Stimulated activated CD8-positive, alpha-beta memory T cell treated with anti-CD3 and anti-CD28 coated beads, Interleukin-7, amount 100 ng/mL, for 1 hour (primary cell): ENCODE measurements at places on chromosomes 3 and 15.

GRCh38 chr3:107848351-107848915 lies 242.4 kb downstream of the CD47 start:
- DNase-seq = no peak

DNA sequence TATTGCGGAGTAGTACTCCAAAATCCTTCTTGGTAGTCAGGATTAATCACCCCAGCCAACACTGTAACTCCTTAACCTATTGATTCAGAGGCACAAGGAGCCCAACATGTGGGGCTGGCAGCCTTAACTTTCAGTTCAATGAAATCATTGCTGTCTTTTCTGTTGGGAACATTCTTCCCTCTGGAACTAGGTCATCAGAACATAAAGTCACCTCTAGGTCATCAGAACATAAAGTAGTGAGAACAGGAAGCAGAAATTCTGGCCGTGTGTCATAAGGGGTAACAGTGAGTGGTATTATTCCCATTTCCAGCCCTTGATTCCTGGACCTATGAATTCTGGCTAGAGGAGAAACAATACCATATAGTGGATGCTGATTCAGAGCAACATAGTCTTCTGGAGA lies 71.5 kb upstream of the TNIK start:
- DNase-seq = no peak

DNA sequence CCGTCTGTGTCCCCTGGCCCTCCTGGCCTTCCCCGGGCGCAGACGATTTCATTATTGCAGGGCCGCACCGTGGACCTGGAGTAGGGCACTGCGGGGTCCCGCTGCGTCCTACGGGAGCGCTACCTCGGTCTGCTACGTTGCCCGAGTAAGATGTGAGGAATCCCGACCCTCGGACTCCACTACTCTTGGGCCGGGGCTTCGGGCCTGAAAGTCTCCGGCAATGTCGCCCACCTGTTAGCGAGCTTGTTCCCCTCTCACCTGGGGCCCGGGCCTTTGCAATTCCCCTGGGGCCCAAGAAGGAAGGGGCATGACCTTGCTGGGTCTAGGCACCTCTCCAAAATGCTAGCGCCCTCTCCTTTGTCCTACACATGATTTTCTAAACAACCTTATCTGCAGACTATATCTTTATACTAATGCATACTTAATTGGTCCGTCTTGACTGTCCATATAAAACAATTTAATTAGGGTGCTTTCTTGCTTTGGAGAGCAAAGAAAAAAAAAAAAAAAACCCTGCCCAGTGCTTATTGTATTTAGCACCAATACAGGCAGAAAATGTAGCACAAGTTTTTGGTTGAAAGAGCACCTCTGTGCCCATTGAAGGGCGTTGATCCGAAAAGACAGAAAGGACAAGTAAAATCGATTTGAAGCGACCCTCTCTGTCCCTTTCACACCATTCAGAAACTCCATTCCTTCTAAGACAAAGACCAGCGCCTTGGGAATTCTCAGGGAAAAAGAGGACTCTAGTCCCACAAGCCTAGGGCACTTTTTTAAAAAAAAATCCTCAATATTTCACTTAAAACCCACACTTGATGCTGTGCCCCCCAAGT lies 7.0 kb upstream of the NR2F2 start:
- DNase-seq = no peak

- DNase-seq = no peak
These were observed 9.9 kb downstream of the TLE3 start for GRCh38 chr15:70087708-70088352.

- no peak for DNase-seq
These were observed 76.6 kb downstream of the LRRFIP2 start for GRCh38 chr3:37097776-37098175.

DNA sequence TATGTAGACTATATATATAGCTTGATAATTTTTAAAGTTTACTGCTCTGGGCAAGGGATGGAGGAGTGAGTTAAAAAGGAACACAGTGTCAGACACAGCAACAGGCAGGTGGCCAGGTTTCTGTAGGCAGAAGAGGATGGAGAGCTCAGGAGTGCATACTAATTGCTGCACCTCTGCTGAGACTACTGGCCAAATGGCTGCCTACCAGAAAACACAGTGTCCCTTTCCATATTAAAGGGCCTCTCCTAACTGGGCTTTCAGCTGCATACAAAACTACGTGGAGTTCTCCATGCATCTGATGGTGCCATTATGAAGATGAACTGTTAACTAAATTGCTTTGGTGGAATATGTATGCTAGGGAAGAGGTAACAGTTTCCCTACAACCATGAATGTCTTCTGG lies 1.8 kb downstream of the ATP13A4 start:
- DNase-seq = no peak

GRCh38 chr3:97804471-97804870 lies 17.3 kb upstream of the CRYBG3 start:
- DNase-seq = no peak

GRCh38 chr15:88246081-88246480 lies 10.5 kb downstream of the NTRK3 start:
- no peak for DNase-seq

DNA sequence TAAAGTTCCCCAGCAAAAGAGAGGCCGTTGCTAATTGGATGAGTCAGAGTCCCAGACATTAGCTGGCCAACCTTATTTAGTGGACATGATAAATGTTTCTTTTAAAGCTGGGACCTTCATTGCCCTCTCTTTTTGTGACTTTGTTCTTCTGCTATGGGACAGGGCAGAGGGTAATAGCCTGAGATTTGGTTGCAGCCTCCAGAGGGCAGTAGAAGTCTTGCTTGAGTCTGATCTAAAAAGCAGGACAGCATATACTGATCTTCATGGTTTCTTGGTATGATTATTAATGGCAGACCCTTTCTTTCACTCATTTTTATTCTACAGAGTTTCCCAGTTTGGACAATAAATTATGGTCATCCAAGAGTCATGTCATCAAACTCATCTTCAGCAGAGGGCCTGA lies 25.1 kb upstream of the ZKSCAN7 start:
- no peak for DNase-seq

DNA sequence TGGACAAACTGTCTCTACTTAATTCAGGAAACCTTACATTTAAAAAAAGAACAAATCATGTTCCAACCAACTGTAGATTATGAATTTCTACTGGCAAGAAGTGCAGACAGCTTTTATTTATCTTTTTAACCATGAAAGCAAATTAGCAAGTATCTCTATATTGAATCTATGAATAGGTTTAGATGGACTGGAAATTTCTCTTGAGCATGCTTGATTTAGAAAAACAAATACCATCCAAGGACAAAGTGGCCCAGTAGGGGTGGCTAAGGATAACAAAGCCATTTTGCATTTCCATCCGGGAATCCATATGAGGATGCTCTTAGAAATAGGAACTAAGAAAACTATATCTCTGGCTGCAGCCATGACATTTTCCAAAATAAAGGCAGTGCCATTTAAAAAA lies 150.6 kb downstream of the KCNMB2 start:
- DNase-seq = no peak

DNA sequence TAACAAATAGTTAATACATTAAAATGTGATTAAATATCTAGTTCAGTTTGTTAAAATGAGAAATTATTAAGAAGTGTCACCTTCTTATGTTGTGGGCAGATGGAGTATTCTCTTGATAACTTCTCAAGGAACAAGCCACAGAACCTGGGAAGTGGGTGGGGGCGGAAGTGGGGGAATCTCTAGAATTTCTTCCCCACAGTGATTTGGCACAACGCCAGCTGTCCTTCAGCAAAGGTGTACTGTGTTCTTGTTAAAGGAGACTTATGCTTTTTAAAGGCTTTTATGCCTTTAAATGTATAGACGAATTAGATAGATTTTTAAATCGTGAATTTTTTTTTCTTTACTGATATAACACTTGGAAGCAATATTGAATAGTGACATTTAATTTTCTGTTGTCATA lies 42.4 kb downstream of the SEC22A start:
- DNase-seq = no peak

- no peak for DNase-seq
These were observed 58.1 kb upstream of the TJP1 start for GRCh38 chr15:29880341-29880740.

DNA sequence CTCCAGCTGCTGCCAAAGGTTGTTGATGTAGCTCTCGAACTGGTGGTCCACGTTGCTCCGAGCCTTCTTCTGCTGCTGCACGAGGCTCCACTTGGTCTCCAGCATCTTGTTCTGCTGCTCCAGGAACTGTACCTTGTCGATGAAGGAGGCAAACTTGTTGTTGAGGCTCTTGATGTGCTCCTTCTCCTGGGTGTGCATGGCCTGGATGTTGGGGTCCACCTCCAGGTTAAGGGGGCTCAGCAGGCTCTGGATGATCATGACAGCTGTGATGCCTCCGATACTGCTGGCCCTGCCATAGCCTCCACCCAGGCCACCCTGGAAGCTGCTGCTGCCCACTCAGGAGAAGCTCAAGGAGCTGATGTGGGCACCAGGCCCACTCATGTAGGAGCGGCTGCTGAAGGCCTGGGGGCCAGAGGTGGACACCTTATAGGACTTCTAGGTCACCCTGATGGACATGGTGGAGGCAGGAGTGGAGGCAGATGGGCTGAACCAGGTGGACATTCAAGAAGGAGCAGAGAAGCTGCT lies 14.9 kb upstream of the PSTPIP1 start:
- DNase-seq = no peak

DNA sequence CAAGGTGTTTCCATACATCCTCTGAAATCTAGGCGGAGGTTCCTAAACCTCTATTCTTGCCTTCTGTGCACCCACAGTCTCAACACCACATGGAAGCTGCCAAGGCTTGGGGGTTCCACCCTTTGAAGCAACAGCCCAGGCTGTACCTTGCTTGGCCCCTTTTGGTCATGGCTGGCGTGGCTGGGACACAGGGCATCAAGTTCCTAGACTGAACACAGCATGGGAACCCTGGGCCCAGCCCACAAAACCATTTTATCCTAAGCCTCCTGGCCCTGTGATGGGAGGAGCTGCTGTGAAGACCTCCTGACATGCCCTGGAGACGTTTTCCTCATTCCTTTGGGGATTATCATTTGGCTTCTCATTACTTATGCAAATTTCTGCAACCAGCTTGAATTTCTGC lies 739.0 kb upstream of the NECTIN3 start:
- no peak for DNase-seq

DNA sequence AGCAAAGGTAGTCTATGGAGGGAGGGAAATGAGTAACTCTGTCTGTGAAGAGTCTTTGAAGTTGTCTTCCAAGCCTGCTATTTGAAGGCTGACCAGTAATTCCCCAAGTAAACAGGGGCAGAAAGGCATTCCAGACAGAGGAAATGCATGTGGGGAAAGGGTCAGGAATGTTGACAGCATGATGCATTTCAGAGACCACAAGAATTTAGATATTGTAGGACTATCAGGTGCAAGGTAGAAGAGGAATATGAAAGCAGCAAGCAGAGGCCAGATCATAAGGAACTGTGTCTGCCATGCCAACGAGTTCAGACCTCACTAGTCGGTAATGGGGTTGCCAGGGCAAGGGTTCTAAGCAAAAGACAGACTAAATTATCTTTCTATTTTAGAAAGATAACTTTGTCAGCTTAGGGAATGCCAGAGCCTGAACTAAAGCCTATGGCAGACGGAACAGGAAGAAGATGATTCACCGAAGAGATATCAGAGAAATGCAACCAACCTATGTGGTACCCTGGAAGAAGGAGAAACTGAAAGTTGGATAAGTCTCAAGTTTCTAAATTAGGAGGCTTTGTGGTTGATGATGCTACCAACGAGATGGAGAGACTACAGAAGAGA lies 327.0 kb upstream of the RORA start:
- no peak for DNase-seq

DNA sequence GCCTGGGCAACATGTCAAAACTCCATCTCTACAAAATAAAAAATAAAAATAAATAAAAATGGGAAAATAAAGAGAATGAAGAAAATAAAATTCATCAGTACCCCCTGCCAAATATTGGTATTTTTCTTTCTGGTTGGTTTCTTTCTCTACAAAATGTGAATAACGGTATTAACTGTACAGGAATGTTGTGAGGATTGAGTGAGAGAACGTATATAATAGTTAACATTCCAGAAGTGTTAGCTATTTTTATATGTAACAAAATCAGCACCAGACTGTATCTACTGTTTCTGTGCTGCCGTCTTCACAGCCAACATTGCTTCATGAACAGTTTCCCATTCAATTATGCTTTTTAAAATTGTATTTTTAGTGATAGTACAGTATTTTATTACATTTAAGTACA lies 25.5 kb upstream of the RNU6-1 start:
- no peak for DNase-seq

DNA sequence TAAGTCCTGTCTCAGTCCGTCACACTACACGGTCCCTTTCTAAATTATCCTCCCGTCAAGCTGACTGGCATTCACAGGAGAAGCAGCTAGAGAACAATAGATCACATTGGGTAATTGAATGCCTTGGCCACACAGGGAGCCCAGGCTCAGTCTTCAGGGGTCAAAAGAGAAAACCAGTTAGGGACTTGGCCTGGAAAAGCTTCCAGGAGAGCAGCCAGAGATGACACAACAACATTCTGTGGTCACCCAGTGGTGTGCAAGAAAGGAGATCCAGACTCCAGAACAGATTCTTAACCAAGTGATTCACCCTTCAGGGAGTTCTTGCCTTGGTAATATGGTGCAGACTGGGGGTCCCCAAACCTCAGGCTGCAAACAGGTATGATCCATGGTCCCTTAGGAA lies 15.9 kb downstream of the ARHGAP31 start:
- DNase-seq = no peak

DNA sequence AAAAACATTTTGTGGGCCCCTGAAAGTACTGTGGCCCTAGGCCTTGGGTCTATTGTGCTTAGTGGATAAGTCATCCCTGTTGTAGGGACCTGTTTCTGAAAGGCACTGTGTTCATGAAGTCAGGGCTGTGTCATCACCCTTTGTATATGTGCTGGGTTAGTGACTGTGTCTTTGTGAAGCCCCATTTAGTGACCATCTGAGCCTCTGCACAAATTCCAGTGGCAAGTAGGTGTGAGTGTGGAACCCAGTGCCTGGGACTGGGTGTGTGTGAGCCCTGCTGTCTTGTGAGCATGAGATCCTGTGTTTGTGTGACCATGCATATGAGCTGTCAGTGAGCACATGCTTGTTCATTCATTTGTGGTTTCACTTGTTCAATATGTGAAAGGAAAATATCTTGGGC lies 1.2 kb upstream of the HYAL1 start:
- DNase-seq = no peak

GRCh38 chr3:149792452-149793270 lies at the start of gene ANKUB1:
TSS of gene ANKUB1 (minus strand) at chr3:149792554. CDS start at chr3:149792366, 188 bp downstream.
- DNase-seq = no peak

GRCh38 chr3:112327371-112327951 lies 5.5 kb upstream of the CD200 start:
- no peak for DNase-seq

DNA sequence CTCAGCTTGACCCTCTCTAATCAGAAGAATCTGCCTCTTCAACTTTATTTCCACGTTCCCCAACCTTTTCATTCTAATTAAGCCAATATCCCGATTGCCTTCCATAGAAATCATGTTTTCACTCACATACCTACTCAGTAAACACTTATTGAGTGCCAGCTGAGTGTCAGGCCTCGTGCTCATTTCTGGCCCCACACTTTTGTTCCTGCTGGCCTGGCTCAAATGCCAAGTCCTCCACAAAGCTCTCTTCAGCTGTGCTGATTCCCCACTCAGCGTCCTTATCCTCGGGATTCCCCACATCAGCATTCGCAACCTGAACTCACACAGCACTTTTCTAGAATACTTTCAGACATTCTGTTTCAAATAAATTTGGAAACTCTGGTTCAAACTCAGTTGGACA lies 68.9 kb downstream of the THBS1 start:
- no peak for DNase-seq
